ENCODE measurements at places on chromosomes 3 and 15.

DNA sequence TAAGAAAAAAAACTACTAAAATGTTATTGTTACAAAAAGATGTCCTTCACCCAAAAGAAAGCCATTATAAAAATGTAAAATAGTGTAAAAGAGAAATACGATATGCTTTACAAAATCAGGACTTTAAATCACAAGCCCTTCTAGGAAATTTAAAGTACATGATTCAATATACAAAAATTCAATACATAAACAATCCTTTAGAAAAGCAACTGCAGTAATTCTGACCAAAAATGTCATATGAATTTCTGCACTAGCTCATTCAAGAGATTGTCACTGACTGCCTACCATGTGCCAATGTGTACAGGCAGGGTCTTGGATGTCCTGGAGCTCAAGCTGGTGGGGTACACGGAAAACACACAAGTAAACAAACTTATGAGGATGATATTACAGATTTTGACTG lies 2.5 kb downstream of the MORC1 start:
- H3K27ac ChIP-seq: no peak overlapping the region
- H3K4me3 ChIP-seq: no peak overlapping the region
- H3K36me3 ChIP-seq: no peaks in the 10 kb centered on the region
- no peaks in the 10 kb centered on the region for H3K27me3 ChIP-seq
- no peaks in the 10 kb centered on the region for H3K4me1 ChIP-seq
- DNase-seq: no peak

- no peak for DNase-seq
- H3K27ac ChIP-seq: no peak overlapping the region
- H3K4me3 ChIP-seq: no peak overlapping the region
- no peaks in the 10 kb centered on the region for H3K36me3 ChIP-seq
- no peaks in the 10 kb centered on the region for H3K4me1 ChIP-seq
Measured at GRCh38 chr15:68376447-68377060, 55.4 kb downstream of the ITGA11 start.

GRCh38 chr3:66411961-66412887 lies 88.6 kb downstream of the LRIG1 start:
- no peaks in the 10 kb centered on the region for H3K4me1 ChIP-seq
- H3K4me3 ChIP-seq: no peak overlapping the region
- no peaks in the 10 kb centered on the region for H3K27me3 ChIP-seq
- H3K36me3 ChIP-seq: peaks cover 3% of the 10 kb centered on the region

DNA sequence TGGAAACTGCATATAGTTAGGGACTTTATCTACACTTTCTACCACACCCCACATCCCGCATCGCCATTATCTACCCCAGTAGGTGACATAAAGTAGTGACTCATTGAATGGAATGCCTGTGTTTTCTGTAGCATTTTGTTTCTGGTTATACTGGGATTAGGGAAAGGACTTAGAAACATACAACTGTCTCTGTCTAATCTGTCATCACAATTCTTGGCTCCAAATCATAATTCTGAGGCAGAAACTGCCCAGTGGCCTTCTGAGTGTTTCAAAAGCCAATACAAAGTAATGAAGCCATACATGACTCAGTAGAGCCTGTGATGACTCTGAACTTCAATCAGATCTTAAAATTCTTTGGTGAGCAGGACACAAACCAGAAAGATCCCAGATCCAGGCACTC lies 115.7 kb upstream of the CHRM5 start:
- no peaks in the 10 kb centered on the region for H3K27me3 ChIP-seq
- no peaks in the 10 kb centered on the region for H3K4me1 ChIP-seq
- H3K27ac ChIP-seq: no peak overlapping the region
- DNase-seq: no peak

DNA sequence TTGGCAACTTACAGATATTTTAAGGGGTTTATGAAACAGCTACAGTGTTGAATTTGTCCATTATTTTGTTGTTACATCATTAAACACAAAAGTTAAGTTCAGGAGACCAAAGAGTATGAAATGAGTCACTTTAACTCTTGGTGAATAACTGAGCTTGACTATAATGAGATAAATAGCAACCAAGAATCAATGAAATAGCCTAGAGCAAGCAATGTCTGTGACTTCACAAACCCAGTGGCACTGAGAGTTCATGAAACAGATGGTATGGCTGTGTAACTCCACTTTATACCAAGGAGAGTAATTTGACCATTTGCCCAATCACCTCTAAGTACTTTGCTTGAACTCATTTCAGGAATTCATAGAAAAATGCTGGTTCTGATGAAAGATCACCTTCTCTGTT lies 169.6 kb upstream of the GADL1 start:
- H3K27ac ChIP-seq: no peak overlapping the region
- no peak for DNase-seq
- H3K36me3 ChIP-seq: no peaks in the 10 kb centered on the region
- H3K4me1 ChIP-seq: no peaks in the 10 kb centered on the region

GRCh38 chr15:100723315-100723801 lies 121.0 kb downstream of the ASB7 start:
- peak overlapping the region; percentile 97 for H3K27ac ChIP-seq
- DNase-seq: peak; percentile 30
- H3K4me3 ChIP-seq: no peak overlapping the region
- no peaks in the 10 kb centered on the region for H3K4me1 ChIP-seq
- H3K27me3 ChIP-seq: no peaks in the 10 kb centered on the region

- DNase-seq: no peak
- H3K4me3 ChIP-seq: no peak overlapping the region
- H3K27me3 ChIP-seq: no peaks in the 10 kb centered on the region
- H3K36me3 ChIP-seq: no peaks in the 10 kb centered on the region
- no peaks in the 10 kb centered on the region for H3K4me1 ChIP-seq
- H3K27ac ChIP-seq: no peak overlapping the region
Measured at GRCh38 chr15:57541805-57542504, 49.7 kb upstream of the MYZAP start.

DNA sequence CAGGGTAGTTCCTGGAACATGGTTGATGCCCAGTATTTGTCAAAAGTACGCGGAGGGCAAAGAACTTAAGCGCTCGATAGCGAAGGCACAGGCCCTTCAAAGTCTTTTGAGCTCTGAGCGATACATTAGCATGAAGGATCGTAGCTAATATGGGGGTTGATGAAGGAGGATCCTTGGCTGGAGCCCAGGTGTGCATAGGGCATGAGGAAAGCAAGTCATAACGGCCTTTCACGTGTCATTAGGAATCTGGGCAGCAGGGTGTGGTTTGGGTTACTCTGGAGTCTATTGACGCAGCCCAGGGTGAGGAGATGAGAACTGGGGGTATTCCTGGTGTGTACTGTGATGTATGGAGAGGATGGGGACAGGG lies 31.7 kb downstream of the SPINK8 start:
- no peaks in the 10 kb centered on the region for H3K27me3 ChIP-seq
- H3K4me3 ChIP-seq: peak overlapping the region; percentile 85
- H3K4me1 ChIP-seq: no peaks in the 10 kb centered on the region

DNA sequence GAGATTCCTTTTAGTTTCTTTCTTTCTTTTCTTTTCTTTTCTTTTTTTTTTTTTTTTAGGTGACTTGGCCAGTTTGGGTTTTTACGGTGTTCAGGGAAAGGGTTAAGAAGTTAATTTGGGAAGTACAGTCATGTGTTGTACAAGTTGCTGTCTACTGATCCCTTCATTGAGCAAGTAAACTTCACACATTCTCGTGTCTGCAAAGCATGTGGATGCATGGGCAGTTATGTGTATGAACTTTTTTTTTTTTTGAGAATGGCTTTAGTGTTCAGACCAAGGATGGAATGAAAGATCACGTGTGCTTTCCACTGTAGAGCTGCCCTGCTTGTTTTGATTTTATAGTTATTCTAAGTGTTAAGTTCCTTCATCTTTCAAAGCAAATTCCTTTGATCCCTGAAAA lies 132.3 kb downstream of the PGPEP1L start:
- no peaks in the 10 kb centered on the region for H3K27me3 ChIP-seq
- peak overlapping the region; percentile 66 for H3K27ac ChIP-seq
- no peak overlapping the region for H3K4me3 ChIP-seq
- H3K4me1 ChIP-seq: peaks cover 13% of the 10 kb centered on the region
- no peaks in the 10 kb centered on the region for H3K36me3 ChIP-seq

DNA sequence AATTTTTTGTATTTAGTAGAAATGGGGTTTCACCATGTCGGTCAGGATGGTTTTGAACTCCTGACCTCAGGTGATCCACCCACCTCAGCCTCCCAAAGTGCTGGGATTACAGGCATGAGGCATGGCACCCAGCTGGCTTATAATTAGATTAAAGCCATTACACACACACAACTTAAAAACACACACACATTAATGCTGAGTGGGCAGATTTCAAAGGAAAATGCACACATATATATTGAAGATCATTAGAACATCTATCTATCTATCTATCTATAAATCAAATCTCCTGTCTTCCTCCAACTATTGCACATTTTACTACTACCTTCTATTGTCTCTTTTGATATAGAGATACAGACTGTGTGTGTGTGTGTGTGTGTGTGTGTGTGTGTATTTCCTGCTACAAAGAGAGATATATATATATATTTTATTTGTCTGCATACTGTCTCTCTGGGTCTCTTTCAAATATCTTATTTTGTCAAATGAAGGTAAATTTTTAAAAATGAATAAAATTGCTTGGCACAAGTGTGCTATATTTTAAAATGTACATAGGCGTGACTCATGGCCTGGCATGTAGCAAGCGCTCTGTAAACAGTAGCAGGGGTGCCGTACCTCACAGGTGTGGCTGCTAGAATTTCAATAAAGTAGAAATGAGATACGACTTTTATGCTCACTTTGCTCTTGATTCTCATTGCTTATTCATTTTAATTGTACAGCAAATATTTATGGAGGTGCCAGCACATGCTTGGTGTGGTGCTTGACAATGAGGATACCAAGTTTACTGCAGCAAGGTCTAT lies 655.8 kb downstream of the AGBL1 start:
- H3K4me3 ChIP-seq: no peak overlapping the region
- no peaks in the 10 kb centered on the region for H3K36me3 ChIP-seq
- H3K27me3 ChIP-seq: no peaks in the 10 kb centered on the region
- DNase-seq: no peak
- H3K4me1 ChIP-seq: no peaks in the 10 kb centered on the region

DNA sequence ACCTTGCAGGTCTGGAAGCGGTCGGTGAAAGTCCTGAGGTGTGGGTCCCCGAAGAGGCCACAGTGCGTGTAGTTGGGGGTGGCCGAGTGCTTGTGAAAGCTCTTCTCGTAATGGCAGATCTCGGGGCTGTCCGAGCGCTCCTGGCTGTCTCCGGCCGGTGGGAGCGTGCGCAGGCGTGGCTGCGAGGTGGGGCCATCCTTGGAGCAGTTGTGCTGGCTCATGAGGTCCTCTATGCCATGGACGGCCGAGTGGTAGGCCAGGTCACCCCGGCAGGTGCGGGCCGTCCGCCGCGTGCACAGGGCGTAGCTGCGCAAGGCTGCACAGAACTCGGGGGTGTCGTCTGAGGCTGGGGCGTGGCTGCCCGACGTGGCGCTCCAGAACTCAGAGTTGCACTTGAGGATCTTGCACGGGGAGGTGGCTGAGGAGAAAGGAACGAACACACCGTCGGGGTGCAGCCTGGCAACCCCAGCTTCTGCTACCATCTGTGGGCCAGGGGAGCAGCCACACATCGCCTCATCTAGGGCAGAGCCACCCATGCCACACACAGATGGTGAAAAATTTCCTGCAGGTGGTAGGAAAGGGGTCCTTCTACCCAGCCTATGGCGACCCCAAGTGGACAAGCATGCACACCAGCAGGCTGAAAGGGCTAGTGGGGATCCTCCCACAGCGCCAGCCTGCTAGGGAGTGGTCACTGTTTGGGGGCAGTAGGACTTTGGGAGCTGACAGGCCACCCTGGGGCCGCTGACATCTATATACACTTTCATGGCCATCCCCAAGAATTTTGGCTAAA lies 36.7 kb downstream of the RGMA start:
- no peak for DNase-seq
- H3K27ac ChIP-seq: no peak overlapping the region
- H3K4me3 ChIP-seq: no peak overlapping the region
- no peaks in the 10 kb centered on the region for H3K36me3 ChIP-seq
- H3K27me3 ChIP-seq: no peaks in the 10 kb centered on the region
- peaks cover 21% of the 10 kb centered on the region for H3K4me1 ChIP-seq

GRCh38 chr15:37618353-37618752 lies 316.1 kb upstream of the TMCO5A start:
- H3K4me1 ChIP-seq: no peaks in the 10 kb centered on the region
- no peaks in the 10 kb centered on the region for H3K27me3 ChIP-seq
- no peak for DNase-seq
- no peak overlapping the region for H3K4me3 ChIP-seq

DNA sequence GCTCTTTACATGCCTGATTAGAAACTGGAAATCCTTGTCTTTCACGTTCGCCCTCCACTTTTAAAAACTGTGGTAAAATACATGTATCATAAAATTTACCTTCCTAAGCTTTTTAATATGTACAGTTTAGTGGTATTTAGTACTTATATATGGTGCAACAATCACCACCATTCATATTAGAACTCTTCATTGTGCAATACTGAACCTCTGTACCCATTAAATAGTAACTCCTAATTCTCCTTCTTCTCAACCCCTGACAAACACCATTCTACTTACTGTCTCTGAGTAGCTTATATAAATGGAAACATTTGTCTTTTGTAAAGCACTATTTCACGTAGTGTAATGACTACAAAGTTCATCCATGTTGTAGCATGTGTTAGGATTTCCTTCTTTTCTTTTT lies 28.2 kb downstream of the GRM2 start:
- no peak overlapping the region for H3K4me3 ChIP-seq
- no peak for DNase-seq
- H3K27me3 ChIP-seq: no peaks in the 10 kb centered on the region
- H3K27ac ChIP-seq: no peak overlapping the region
- no peaks in the 10 kb centered on the region for H3K4me1 ChIP-seq
- H3K36me3 ChIP-seq: no peaks in the 10 kb centered on the region

- H3K36me3 ChIP-seq: no peaks in the 10 kb centered on the region
- no peak for DNase-seq
- H3K4me3 ChIP-seq: no peak overlapping the region
- no peaks in the 10 kb centered on the region for H3K27me3 ChIP-seq
- no peaks in the 10 kb centered on the region for H3K4me1 ChIP-seq
Measured at GRCh38 chr3:27486336-27486735, 2.2 kb upstream of the SLC4A7 start.

GRCh38 chr3:97821287-97821773 lies 481 bp upstream of the CRYBG3 start:
- DNase-seq: peak; percentile 56
- peak overlapping the region; percentile 90 for H3K4me3 ChIP-seq
- H3K27ac ChIP-seq: peak overlapping the region; percentile 85
- H3K4me1 ChIP-seq: no peaks in the 10 kb centered on the region
- no peaks in the 10 kb centered on the region for H3K27me3 ChIP-seq

- peak overlapping the region; percentile 91 for H3K27ac ChIP-seq
- DNase-seq: no peak
- H3K4me3 ChIP-seq: peak overlapping the region; percentile 76
- H3K27me3 ChIP-seq: no peaks in the 10 kb centered on the region
- H3K36me3 ChIP-seq: peaks cover 7% of the 10 kb centered on the region
Measured at GRCh38 chr3:49674497-49674983, 389 bp downstream of the APEH start.

- H3K4me3 ChIP-seq: no peak overlapping the region
- H3K36me3 ChIP-seq: no peaks in the 10 kb centered on the region
- DNase-seq: no peak
Measured at GRCh38 chr3:69560116-69560515, 174.2 kb upstream of the FRMD4B start.
